ENCODE measurements at places on chromosomes 6 and 20.

GRCh38 chr6:109920911-109921310 lies 57.2 kb upstream of the GPR6 start:
- DNase-seq: no peak

GRCh38 chr20:1735417-1736089 lies 78.0 kb upstream of the SIRPG start:
- DNase-seq: no peak

GRCh38 chr6:3620389-3620788 lies 131.1 kb downstream of the PXDC1 start:
- DNase-seq: no peak

- no peak for DNase-seq
These were observed 27.2 kb downstream of the IL22RA2 start for GRCh38 chr6:137146206-137146605.

- no peak for DNase-seq
These were observed 561.3 kb upstream of the JAG1 start for GRCh38 chr20:11235058-11235457.

GRCh38 chr6:53431704-53432103 lies 83.0 kb upstream of the ELOVL5 start:
- no peak for DNase-seq

DNA sequence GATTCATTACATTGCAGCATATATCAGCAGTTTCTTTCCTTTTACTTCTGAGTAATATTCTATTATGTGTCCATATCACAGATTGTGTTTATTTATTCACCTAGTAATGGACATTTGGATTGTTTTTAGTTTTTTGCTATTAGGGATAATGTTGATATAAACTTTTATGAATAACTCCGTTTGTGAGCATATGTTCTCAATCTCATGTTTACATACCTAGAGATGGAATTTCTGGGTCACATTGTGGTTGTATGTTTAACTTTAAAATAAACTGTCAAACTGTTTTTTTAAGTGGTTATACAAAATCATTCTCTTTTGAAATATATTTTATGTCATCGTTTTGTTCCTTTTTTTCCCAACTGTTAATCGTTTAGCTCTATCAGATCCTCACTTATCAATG lies 311.6 kb downstream of the MMUT start:
- DNase-seq: no peak

DNA sequence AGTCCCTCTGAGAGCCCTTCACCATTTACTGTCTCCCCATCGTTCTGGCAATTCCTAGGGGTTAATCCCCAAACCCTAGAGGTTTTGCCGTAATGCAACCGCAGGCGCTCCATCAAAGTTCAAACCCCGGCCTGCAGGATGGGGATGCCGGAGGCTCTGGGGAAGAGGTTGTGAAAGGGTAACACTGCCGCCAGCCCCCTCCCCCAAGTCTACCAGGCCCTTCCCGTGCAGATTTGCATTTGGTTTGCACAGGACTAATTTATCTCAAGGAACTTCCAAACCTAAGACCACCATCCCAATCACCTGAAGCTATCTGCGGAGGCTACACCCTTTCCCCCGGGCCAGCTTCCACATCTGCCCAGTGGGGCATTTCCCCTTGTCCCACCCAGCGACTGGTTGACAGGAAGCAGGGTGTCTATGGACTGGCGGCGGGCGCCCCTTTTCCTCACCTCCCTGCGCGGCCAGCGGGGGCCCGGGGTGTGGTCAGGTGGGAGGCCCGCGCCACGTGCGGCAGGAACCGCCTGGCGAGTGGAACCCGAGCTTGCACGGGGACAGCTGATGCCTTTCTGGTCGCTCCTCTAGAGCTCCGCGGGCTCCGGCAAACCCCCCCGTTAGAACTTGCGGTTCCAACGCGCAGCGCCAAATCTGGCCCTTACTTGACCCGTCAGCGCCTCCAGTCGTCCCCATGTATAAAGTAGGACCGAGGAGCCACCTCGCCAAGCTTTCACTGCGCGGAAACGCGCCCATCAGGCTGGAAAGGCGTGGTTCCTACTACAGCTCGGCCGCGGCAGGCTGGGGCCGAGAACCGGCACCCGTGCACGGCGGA lies 9.4 kb upstream of the SLC4A11 start:
- DNase-seq: no peak

DNA sequence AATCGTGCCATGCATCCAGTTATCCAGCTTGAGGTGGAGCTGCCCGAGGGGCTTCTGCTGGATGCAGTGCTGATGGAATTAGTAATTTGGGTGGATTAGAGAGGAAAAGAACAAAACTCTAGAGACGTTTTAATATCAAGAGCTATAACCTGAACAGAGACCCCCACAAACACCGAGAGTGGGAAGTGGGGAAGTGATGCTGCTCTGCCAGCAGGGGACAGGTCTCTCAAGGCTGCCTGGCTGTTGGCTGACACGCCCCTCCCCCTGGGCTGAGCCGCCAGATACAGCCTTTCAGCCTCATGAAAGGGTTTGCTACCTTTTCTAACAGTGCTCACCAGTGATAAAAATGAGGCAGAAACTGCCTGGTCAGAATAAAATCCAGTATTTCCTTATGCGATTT lies 9.6 kb downstream of the LEMD2 start:
- DNase-seq: no peak

DNA sequence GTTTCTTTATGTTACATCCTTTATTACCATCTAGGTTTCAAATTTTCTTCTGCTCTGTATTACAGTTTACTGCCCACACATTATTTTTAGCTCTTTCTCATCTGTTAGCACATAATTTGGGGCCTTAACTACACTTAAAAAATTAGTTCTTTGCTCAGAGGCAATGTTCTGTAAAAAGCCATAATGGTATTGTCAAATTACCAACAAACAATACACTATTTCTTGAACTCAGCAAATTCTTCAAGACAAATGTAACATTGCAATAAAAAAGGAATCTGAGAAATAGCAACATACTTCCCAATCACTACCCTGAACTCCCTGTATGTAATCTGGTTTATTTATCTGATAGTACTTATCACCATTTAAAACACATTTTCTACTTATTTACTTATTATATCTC lies 448.6 kb upstream of the OPRM1 start:
- no peak for DNase-seq

- DNase-seq: no peak
These were observed 31.3 kb upstream of the SLCO4A1 start for GRCh38 chr20:62611012-62611411.

DNA sequence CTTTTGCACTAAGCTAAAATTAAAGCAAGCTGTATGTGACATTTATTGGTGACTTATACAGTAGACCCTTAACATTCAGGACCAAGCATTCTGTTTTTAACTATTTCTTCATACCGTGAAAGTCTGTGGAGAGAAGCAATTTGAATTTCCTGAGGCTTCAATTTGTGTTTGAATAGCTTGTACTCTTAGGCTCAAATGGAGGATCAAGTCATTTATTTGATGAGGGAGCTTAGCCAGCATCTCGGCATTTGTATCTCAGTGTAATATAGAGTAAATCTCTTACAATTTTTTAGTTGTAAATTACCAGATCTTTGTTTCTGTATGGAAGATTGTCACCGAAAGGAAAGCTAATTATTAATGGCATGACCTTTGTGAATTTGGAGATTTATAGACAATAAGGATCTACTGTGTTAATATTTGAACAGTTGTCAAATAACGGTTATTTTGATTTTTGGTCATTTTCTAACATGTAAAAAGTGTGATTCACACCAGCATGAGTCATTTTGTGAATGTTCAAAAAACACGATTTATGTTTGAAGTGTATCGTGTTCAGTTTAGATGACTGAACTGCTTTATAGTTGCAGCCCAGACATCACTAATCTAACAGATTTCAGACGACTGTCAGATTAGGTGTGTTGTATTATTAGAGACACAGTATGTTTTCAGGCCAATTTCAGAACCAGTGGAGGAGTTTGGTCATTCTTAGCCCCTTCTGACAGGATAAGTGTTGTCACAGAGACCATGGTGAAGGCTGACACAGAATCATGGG lies 332.9 kb downstream of the CDKAL1 start:
- DNase-seq: no peak

DNA sequence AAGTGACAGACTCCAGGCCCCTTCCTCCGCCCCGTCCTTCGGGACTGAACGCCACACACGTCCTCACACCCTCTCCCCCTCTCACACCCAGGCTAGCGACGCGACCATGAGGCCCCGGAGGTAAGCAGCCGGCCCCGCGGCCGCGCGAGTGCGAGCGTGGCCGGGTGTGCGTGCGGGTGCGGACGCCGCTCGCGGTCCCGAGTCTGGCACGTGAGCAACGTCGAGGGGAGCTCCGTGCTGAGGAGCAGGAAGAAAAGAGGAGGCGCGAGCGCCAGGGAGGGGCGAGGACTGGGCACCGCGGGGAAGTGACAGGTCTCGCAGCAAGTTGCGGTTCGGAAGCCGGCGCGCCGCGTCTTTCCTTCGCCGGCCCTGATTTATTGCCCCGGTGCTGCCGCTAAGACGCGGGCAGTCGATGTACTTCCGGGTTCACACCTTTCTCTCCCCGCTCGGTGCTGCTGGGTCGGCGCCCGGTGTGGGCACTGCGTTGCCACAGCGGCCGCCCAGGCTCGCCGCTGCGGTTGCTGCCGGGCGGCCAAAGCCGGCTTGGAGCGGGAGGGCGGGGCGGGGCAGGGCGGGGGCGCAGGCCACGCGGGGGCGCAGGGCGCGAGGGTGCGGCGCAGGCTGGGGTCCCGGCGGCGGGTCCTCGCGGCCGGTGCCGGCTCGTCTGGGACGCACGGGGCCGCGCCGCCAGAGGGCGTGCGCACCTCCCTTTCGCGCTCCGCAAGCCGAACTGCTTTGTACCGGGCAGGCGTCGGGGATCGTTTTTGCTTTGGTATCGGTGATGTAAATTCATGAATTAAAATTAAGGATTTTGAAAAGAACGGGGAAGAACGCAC lies 15.8 kb upstream of the LIN28B start:
- no peak for DNase-seq

GRCh38 chr20:51831866-51832265 lies 29.5 kb upstream of the SALL4 start:
- DNase-seq: no peak

- no peak for DNase-seq
These were observed 65.3 kb upstream of the ID4 start for GRCh38 chr6:19771753-19772336.

DNA sequence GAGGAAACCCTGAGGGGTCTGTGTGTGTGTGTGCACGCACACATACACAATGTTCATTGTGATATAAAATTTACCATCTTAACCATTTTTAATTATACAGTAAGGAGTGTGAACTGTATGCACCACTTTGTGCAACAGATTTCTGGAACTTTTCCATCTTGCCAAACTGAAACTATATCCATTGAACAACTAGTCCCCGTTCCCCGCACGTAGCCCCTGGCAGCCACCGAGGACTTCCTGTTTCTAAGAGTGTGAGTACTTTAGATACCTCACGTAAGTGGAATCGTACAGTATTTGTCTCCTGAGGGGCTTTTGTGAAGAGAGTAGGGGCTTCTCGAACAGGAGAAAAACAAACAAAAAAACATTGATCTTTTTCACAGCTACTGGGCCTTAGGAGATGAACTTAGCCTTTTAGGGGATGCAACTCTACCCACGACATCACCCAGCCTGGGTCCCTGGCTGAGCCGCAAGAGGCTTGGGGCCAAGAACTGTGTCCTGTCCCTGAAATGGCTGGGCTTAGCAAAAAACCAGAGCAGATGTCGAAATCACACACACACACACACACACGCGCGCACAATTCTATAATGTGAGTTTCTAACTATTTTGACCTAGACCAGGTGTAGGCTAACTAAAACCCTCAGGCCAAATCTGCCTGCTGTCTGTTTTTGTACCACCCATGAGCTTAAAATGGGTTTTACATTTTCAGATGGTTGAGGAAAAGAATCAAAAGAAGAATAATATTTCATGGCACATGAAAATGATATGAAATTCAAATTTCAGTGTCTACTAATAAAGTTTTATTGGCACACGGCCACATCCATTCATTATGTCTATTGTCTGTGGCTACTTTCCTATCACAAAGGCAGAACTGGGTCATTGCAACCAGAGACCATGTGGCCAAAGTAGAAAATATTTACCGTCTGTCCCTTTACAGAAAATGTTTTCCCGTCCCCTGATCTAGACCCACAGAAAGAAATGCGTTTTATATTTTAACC lies 144.2 kb downstream of the EYA2 start:
- no peak for DNase-seq

DNA sequence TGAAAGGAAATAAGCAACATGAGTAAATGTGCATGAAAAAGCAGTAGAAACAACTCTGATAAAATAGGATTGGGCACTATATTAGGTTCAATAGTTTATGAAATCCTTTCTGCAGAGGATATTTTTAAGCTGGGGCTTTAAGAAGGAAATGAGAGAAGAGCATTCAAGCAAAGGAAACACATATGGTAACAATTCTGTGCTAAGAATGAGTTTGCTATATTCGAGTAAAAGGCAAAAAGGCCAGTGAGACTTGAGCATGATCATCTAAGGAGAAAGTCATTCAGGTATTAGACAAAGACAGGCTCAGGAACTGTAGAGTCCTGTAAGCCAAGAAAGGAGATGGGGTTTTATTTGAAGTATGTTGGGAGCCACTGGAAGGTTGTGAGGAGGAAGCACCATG lies 387.1 kb upstream of the FLRT3 start:
- no peak for DNase-seq

DNA sequence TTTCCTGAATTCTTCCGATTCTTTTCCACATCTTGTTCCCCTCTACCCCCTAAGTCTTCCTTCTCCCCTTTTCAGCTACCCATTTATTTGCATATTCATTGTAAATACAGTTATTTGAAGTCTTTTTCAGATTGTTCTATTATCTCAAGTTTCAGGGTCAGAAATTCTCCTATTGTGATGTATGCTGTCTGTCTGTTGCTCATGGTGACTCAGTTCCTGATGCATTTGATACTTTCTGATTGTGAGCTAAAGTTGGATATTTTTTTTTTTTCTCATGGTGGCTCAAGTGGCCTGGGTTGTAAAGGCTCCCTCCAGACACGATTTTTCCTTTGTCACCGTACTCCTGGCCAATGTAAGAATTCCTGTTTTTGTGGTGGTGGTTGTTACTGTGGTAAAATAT lies 4.9 kb upstream of the PI16 start:
- DNase-seq: no peak

- peak; percentile 42 for DNase-seq
These were observed 39.2 kb downstream of the ZMYND8 start for GRCh38 chr20:47317127-47317895.

DNA sequence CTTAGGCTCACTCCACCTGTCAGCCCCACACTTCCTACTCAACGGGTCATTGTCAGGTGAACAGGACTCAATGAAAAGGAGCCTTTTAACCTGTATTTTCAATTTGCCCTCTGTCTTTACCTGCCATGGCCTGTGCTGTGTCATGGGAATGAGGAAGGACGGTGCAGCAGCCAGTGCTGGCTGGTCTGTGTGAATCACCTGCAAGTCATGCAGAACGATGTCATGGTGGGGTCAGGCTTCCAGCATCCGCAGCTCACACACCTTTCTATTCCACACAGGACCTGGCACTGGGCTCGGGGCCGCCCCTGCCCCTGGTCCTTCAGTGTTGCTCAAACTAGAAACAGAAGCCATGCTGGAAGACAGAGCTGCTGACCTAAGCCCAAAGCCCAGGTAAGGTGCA lies 188.7 kb upstream of the GMDS start:
- no peak for DNase-seq

- DNase-seq: no peak
These were observed 797.7 kb upstream of the MAN1A1 start for GRCh38 chr6:120147071-120147871.
